NCI-H1105 (cell line): ENCODE measurements at places on chromosomes 11 and 22.

GRCh38 chr11:6567371-6567745, 36.1 kb downstream of the RRP8 start:
- no peak for DNase-seq

DNA sequence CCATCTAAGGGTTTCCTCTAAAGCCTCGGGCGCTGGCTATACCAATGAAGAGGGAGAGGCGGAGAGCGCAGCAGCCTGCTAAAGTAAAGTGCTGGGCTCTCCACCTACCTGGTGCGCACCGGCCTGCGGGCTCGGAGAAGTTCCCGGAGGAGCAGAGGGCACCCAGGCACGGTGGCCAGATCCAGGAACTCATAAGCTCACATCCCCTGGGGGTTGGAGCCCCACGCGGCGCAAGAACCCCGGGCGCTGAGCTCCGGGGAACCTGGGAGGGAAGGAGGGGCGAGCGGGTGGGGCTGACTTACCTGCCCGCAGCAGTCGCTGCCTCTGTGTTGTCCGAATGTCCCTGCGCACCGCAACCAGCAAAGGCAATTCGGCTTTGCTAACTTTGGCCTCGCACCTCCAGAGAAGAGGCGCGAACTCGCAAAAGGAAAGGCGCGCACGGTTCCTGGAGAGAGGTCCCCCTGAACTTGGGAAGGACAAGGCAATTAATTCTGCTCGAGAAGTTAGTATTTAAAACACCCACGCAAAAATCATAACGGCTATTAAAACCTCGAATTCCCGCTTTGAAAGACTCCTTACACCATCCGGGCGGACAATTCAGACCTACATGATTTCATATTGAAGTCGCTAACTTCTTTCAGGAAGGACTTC, 127.6 kb upstream of the C11orf58 start:
- DNase-seq = no peak

- no peak for DNase-seq
These were observed 207.2 kb upstream of the PGR start for GRCh38 chr11:101336858-101337257.

DNA sequence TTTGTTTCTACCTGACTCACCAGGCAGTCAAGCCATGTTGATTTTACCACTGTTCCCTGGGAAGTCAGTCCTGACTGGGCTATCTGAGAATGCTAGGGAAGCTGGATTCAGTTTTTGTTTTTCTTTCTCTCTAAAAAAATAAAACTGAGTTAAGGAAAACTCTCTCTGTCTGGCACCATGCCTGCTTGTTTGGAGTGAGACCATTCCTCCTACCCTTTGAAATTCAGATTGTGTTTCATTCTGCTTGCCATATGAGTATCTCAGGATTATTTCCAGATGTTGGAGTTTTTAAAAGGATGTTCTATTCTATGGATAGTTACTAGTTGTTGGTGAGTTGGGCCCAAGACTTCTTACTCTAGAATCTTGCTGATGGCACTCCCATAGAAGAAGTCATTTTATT, 1917.0 kb downstream of the LRRC4C start:
- DNase-seq = no peak

- no peak for DNase-seq
These were observed 153.0 kb downstream of the MPPED1 start for GRCh38 chr22:43564859-43565258.

GRCh38 chr22:48690583-48691317, 1136.9 kb downstream of the BRD1 start:
- no peak for DNase-seq

DNA sequence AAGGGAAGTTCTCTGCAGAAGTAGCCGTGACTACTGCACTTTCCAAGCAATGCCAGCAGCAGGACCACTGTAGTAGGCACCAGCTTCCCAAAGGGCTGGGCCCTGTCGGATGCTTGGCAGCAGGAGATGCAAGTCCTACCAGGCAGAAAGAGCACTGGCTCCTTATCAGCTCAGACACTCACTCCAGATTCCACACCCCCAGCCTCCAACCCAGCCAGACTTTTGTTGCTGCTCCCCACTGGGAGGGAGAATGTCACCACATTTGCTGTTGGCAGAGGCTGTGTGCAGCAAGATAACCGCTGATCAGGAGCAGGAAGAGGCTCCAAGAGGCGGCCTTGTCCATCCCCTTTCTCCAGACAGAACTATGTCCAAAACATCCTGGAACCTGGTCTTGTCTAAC, 118.7 kb downstream of the C11orf58 start:
- no peak for DNase-seq

DNA sequence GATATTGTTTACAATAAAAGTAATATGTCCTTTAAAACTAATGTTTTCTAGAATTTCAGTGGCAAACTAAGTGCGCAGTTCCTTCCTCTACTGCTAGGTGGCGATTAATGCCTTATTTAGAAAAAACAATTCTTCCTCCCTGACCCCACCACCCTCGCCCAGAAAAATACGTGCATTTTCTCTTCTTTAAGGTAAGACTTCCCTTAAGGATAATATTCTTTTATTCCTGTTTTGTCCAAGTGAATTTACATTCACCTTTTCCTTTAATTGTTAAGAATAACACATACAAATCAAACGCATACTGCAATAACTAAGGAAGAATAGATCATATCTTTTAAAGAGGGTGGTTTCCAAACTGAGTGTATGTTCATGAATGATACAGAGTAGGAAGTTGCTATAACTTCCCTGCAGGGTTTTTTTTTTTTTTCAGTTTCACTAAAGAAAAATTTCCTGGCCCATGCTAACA, 17.0 kb upstream of the PSMA1 start:
- peak; percentile 25 for DNase-seq

DNA sequence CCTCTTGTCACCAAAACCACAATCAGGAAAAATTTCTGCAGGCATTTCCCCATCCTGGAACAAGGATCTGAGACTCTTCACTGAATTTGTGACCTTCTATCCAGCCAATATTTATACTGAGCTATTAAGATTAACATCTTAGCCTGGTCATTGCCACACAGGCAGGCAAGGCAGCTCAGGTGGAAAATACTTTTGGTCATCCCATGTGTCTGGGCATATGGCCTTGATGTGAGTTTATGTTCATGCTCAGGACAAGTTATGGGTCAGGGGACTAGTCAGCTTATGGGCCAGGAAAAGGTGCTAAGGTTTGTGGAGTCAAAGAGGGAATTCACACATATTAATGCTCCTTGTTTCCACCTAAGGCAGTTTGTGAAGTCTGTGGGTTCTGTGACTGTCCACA, 124.3 kb upstream of the TOP3B start:
- no peak for DNase-seq

GRCh38 chr11:65363770-65364169, 9.2 kb downstream of the TIGD3 start:
- no peak for DNase-seq

DNA sequence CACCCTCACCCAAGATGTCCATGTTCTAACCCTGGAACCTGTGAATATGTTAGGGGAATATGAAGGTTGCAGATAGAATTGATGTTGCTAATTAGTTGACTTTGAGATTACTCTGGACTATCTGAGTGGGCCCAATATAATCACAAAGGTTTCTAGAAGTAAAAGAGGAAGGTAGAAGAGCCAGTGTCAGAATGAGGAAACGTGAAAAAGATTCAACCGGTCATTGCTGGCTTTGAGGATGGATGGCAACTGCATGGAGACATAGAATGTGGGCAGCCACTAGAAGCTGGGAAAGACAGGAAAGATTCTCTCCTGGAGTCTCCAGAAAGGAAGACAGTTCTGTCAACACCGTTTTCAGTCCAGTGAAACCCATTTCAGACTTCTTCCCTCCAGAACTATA, 86.6 kb downstream of the CLPB start:
- DNase-seq = no peak

DNA sequence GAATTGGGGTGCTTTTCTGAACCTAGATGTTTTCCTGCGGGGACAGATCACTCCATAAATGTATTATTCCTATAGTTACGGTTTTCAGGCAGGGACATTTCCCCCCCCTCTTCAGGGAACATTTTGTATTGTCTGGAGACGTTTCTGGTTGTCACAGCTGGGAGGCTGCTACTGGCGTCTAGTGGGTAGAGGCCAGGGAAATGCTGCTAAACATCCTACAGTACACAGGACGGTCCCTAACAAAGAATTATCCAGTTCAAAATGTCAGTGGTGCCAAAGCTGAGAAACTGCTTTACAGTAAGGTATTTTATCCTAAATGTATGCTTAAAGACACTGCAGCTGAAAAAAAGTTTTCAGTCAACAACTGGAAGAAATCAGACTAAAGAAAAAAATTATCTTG, 19.4 kb downstream of the PIWIL4 start:
- no peak for DNase-seq

GRCh38 chr11:67275606-67276409, 9.5 kb downstream of the GRK2 start:
- no peak for DNase-seq

DNA sequence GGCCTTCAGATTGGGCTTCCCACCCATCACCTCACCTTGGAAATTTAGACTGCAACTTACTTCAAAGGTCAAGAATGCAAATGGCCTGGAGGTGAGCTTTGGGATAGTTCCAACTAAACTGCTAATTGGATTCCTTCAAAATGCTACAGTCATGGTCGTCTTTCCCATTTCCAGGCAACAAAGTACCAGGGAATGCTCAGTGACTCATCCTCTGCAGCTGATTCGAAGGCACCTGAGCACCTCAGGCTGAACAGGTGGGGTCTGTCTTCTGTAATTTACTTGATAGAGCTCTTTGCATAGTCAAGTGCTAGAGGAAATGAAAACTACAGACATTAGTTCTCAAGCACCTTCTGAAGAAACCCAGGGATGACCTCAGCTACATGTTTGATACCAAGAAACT, 20.5 kb upstream of the FSHB start:
- DNase-seq = no peak

DNA sequence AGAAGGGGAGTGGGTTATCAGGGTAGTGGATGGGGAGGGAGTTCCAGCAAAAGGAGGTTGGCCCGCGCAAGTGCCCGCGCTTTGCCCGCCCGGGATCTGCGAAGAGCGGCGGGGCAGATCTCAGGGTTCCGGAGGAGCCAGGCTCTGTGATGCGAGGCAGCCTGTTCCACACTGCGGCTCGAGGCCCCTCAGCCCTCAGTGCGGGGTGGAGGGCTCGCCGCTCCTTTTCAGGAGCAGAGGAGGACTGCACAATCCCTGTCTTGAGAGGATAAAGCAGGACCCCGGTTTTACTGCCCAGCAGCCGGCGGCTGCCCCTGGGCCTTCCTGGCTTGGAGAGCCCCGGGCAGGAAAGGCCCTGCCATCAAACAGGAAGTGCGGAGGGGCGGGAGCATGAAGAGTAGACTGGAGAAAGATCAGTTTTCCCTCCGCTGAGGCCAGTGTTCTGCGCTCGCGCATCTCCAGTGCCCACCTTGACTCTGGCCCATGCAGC, 6.2 kb downstream of the SLC6A5 start:
- no peak for DNase-seq

DNA sequence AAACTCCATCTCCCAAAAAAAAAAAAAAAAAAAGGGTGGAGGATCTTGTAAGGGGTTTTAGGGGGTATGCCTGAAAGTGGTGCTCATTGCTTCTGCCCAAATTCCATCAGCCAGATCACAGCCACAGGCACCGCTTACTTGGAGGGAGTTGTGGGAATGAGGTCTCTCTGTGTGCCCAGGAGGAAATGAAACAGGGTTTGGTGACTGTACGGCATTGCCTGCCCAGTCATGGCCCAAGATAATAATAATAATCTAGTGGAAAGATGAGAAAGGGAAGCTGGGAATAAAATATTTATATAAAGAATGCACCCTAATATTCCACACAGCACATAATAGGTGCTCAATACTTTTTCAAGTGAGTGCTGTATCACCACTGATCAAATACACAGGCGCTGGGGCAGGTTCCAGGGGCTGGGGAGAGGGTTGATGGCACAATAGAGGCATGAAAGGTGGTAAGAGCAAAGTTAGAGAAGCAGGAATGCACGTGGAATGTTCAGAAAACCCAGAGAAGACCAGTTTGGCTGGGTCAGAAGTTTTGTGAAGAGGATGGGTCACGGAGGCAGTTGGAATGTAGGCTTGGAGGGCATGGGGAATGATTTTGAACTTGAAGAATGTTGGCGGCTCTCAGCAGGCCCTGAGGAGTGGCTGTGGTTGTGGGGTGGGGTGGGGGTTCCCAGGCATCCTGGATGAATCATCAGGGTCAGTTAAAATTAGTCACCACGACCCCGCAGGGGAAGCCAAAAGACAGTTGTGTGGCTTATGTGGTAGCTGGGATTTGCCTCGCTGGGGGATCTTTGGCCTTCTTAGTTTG, 12.5 kb upstream of the MB start:
- DNase-seq = no peak

- DNase-seq = no peak
These were observed 650 bp downstream of the PPM1F start for GRCh38 chr22:21951931-21952465.

- DNase-seq = no peak
These were observed 372.5 kb downstream of the TENM4 start for GRCh38 chr11:79068356-79068755.

GRCh38 chr11:82996966-82997606, 74.6 kb downstream of the RAB30 start:
- peak; percentile 12 for DNase-seq

GRCh38 chr11:34397811-34398210, 40.0 kb upstream of the ABTB2 start:
- no peak for DNase-seq

- DNase-seq = no peak
These were observed 43.7 kb downstream of the KREMEN1 start for GRCh38 chr22:29116397-29117123.

DNA sequence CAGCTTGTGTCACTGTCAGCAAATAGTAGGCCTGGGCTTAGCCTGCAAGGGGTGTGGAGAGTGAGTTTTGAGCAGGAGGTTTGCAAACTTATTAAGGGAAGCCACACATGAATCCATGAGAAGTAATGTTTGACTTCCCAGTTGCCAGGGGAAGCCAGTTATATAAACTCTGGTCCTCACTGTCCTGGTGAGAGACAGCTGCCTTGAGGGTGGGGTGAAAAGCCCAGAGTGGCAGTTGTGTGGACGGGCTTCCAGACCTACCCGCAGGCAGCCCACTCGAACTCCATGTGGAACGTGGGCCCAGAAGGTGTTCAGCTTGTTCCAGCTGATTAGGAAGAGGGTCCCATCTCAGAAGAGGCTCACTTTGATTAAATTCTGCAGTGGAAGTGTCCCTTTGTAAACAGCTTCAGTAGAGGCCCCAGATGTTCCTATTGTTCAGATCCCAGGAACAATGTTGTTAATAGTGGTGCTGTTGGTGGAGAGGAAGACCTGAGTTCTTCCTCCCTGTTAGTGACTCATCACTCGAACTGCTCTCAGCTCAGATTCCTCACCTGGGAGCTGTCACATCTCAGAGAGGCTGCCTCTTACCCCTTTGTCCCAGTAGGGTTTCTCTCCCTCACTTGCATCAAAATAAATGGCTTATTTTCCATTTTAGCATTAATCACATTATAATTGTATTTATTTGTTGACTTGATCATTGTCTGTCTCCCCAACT, 63.4 kb downstream of the GRAMD1B start:
- no peak for DNase-seq
